Tibial nerve (tissue), 4 donors: ENCODE measurements at places on chromosomes 16 and 17.

- no peaks in the 10 kb centered on the region for H3K27me3 ChIP-seq
- H3K4me3 ChIP-seq = no peak overlapping the region
- DNase-seq = no peak
- no peaks in the 10 kb centered on the region for H3K36me3 ChIP-seq
- H3K4me1 ChIP-seq = peaks cover 100% of the 10 kb centered on the region
- peak overlapping the region; percentile 76 for H3K27ac ChIP-seq
These were observed 16.1 kb downstream of the LASP1 start for GRCh38 chr17:38885728-38886642.

DNA sequence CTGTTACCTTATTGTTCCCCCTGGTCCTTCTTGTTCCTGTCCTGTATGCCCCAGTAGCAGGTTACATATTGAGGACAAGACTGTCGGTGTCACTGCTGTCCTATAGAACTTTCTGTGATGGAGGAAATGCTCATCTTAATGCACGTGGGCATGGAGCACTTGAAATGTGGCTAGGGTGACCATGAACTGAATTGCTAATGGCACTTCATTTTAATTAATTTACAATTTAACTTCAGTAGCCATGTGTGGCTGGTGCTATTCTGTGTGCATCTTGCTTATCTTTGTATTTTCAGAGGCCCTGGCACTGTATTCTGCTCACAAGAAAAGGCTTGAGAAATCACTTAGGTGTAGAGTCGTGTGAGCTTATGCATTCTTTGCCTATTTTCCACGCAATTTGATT lies 125.2 kb downstream of the MSI2 start:
- no peaks in the 10 kb centered on the region for H3K4me1 ChIP-seq
- no peak overlapping the region for H3K27ac ChIP-seq
- H3K27me3 ChIP-seq = no peaks in the 10 kb centered on the region
- no peak overlapping the region for H3K4me3 ChIP-seq

DNA sequence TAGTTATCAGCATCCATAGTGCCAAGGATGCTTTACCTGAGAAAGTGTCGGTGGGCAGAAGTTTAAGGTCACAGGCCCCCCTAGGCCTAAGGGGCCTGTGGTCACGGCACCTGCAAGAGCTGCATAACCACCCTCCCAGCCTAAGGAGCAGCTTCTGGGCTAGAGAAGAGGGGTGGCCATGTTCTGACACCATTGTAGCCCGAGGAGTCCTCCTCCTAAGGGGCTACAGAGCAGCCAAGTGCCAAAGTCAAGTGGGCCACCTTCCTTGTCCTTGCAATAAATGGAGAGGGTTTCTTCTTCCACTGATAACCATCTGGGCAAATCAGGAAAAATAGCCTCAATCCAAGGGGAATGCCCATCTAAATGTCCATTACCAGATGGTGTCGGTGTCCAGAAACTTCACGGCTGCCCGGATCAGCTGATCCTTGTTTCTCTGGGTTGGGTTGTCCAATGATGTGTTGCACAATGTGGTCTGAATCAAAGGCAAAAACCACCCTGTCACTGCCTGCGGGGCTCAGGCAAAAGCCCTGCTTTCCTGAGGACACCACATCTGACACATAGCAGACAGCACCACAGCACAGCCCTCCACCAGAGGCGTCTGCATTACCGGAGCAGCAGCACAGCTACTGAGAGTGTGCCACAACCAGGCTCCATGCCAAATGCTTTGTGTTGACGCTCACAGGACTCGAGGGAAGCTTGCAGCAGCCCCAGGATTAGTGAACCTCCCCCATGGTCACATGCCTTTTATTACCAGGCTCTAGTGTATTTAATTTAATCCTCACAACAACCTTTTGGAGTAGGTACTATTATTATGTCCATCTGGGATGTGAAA lies 12.8 kb downstream of the ATPAF2 start:
- peaks cover 13% of the 10 kb centered on the region for H3K4me1 ChIP-seq
- no peak for DNase-seq
- H3K4me3 ChIP-seq = no peak overlapping the region
- H3K27me3 ChIP-seq = no peaks in the 10 kb centered on the region

GRCh38 chr17:52170963-52171572 lies 12.6 kb upstream of the CA10 start:
- H3K4me3 ChIP-seq = no peak overlapping the region
- no peaks in the 10 kb centered on the region for H3K27me3 ChIP-seq
- H3K36me3 ChIP-seq = no peaks in the 10 kb centered on the region
- no peaks in the 10 kb centered on the region for H3K4me1 ChIP-seq
- no peak for DNase-seq

GRCh38 chr17:8953156-8953885 lies 12.2 kb downstream of the PIK3R5 start:
- H3K27ac ChIP-seq = no peak overlapping the region
- H3K36me3 ChIP-seq = no peaks in the 10 kb centered on the region
- H3K4me3 ChIP-seq = no peak overlapping the region

GRCh38 chr16:20051147-20051546 lies 22.5 kb downstream of the GPR139 start:
- no peaks in the 10 kb centered on the region for H3K27me3 ChIP-seq
- H3K36me3 ChIP-seq = no peaks in the 10 kb centered on the region
- H3K4me3 ChIP-seq = no peak overlapping the region
- no peaks in the 10 kb centered on the region for H3K4me1 ChIP-seq
- no peak for DNase-seq
- H3K27ac ChIP-seq = no peak overlapping the region

DNA sequence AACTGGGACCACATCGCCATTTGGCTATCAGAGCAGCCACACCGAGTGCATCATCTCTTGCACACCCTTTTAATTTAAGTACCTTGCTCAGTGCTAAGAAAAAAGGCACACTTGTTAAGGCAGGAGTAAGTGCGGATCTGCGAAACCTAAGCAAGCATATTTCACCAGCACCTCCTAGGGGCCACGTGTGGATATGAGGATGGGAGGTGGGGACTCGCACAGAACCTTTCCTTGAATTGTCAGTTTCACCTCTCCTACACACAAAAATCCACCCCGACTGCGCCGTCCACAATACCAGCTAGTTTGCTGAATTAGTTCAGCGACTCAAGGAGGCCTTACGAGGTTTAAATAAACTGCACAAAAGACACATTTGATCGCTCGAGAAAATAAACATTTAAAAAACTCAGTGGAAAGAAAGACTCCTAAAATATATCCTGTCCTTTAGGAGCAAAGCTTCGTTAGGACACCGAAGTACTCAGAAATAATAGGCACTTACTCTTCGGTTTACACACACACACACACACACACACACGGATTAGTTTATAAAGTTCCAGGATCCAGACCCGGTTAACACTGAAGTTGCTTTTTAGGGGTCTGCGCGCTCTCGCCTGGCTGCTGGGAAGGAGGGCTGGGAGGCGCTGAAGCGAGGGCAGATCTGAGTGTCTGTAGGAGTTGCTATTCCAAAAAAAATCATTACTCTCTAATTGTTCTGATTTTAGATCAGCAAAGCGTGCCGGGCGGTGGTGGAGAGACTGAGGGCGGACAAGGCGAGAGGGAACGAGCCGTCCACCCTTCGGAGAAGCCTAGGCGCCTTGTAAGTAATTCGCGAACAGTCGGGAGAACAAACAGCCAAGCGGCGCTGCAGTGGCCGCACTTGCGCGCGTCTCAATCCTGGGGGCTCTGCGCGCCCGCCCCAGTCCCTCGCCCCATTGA lies 1.0 kb upstream of the KCNJ2 start:
- H3K4me1 ChIP-seq = peaks cover 3% of the 10 kb centered on the region
- no peaks in the 10 kb centered on the region for H3K36me3 ChIP-seq
- DNase-seq = peak; percentile 27
- H3K27me3 ChIP-seq = no peaks in the 10 kb centered on the region
- peak overlapping the region; percentile 84 for H3K27ac ChIP-seq
- H3K4me3 ChIP-seq = peak overlapping the region; percentile 55

- no peak for DNase-seq
- no peaks in the 10 kb centered on the region for H3K36me3 ChIP-seq
- no peaks in the 10 kb centered on the region for H3K4me1 ChIP-seq
- no peak overlapping the region for H3K27ac ChIP-seq
These were observed 8.4 kb downstream of the TPPP3 start for GRCh38 chr16:67384778-67385510.

- no peak overlapping the region for H3K27ac ChIP-seq
- DNase-seq = no peak
- no peaks in the 10 kb centered on the region for H3K4me1 ChIP-seq
- H3K36me3 ChIP-seq = no peaks in the 10 kb centered on the region
- no peaks in the 10 kb centered on the region for H3K27me3 ChIP-seq
These were observed 216.5 kb downstream of the TMEM114 start for GRCh38 chr16:8373676-8374431.

GRCh38 chr17:57636985-57637665 lies 108.0 kb downstream of the CCDC182 start:
- H3K27me3 ChIP-seq = no peaks in the 10 kb centered on the region
- DNase-seq = no peak
- H3K36me3 ChIP-seq = peaks cover 12% of the 10 kb centered on the region
- no peaks in the 10 kb centered on the region for H3K4me1 ChIP-seq
- H3K4me3 ChIP-seq = no peak overlapping the region

- no peak overlapping the region for H3K4me3 ChIP-seq
- H3K36me3 ChIP-seq = no peaks in the 10 kb centered on the region
- H3K4me1 ChIP-seq = peaks cover 6% of the 10 kb centered on the region
- H3K27me3 ChIP-seq = no peaks in the 10 kb centered on the region
- no peak for DNase-seq
These were observed 5.0 kb upstream of the CMTM4 start for GRCh38 chr16:66701516-66701915.

DNA sequence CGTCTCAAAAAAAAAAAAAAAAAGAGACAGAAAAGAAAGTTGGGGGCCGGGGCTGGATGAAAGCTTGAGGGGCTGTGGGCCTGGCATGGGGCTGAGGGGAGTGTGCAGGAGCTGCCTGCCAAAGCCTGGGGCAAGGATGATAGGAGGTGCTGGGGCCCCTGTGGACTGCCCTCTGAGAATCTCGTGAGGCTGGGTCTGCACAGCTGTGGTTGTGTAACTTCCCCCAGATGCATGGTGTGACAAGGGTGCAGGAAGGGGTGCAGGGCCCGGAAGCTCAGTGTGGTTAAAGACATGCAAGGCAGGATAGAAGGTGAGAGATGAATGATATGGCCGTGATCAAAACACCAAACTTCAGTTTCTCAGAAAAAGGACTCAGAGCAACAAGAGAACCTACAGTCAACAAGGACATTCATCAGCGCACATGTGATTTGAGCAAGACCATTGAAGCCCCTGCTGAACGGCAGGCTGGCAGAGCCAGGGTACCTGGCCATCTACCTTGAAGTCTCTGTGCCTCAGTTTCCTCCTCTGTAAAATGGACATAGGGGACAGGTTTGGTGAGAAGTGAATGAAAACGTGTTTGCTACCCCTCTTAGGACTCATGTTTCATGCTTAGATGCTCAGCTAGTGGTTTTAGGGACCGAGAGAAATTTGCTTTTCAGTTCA lies 9.6 kb downstream of the IL32 start:
- peak overlapping the region; percentile 0 for H3K4me3 ChIP-seq
- no peaks in the 10 kb centered on the region for H3K27me3 ChIP-seq
- H3K4me1 ChIP-seq = no peaks in the 10 kb centered on the region
- no peak for DNase-seq
- no peak overlapping the region for H3K27ac ChIP-seq
- no peaks in the 10 kb centered on the region for H3K36me3 ChIP-seq

- no peak for DNase-seq
- H3K4me3 ChIP-seq = no peak overlapping the region
- no peaks in the 10 kb centered on the region for H3K27me3 ChIP-seq
- peaks cover 27% of the 10 kb centered on the region for H3K4me1 ChIP-seq
These were observed 8.5 kb downstream of the NR1D1 start for GRCh38 chr17:40091691-40092397.

DNA sequence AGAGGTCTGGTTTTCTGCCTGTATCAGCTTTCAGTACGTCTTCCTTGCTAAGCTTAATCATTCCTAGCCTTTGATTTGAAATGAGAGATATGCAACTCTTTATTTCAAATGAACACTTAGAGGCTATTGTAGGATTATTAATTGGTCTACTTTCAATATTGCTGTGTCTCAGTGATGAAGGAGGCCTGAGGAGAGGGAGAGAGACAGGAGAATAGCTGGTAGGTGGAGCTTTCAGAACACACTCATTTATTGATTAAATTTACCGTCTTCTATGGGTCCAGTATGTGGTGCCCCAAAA lies 187.0 kb downstream of the BCAS3 start:
- H3K4me1 ChIP-seq = no peaks in the 10 kb centered on the region
- H3K36me3 ChIP-seq = no peaks in the 10 kb centered on the region
- H3K4me3 ChIP-seq = no peak overlapping the region
- no peak overlapping the region for H3K27ac ChIP-seq
- no peak for DNase-seq
- H3K27me3 ChIP-seq = no peaks in the 10 kb centered on the region

GRCh38 chr17:945672-946071 lies 33.9 kb downstream of the NXN start:
- DNase-seq = no peak
- no peak overlapping the region for H3K4me3 ChIP-seq
- H3K36me3 ChIP-seq = no peaks in the 10 kb centered on the region
- peaks cover 4% of the 10 kb centered on the region for H3K27me3 ChIP-seq

GRCh38 chr17:75289832-75290337 lies 652 bp upstream of the SLC25A19 start:
- H3K27me3 ChIP-seq = no peaks in the 10 kb centered on the region
- DNase-seq = peak; percentile 58
- H3K36me3 ChIP-seq = no peaks in the 10 kb centered on the region
- peaks cover 8% of the 10 kb centered on the region for H3K4me1 ChIP-seq

DNA sequence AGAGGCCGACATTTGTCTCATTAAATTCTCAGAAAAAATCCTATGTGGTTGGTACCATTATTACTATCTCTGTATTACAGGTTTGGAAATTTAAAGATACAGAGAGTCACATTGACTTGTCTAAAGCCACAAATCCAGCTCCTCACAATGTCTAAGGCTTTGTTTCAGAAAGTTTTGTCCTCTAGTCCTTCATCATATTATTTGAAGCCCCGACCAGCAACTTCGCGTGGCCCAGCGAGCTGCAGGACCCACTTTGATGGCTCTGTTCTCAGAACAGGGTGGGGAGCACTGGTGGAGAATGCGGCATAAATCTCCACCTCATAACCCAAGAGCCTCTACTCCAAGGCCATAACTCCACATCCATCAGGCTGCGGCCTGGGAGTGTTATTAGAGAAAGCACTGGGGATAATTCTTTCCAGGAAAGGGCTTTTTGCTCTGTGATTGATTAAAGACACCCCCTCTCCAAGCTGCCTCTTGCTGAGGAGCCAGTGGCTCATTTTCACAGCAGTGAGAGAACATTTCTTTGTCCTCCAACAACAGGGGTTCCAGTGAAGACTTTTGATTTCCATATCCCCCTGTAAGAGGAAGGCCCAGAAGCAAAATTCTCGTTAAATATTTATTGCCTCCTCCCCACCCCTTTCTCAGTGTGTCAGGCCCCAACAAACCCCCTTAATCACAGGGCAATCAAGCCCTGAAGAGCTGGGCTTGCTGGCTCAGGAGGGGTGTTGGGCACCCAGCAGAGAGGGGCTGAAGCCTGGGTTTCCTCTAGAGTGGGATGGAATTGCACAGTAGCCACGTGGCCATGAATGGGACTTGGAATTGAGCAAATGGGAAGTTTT lies 113.7 kb upstream of the CDH11 start:
- H3K4me3 ChIP-seq = no peak overlapping the region
- no peak for DNase-seq
- no peak overlapping the region for H3K27ac ChIP-seq
- H3K36me3 ChIP-seq = no peaks in the 10 kb centered on the region

GRCh38 chr17:3929181-3929580 lies 12.9 kb upstream of the P2RX1 start:
- no peaks in the 10 kb centered on the region for H3K36me3 ChIP-seq
- no peaks in the 10 kb centered on the region for H3K4me1 ChIP-seq
- H3K27me3 ChIP-seq = no peaks in the 10 kb centered on the region
- no peak for DNase-seq
- H3K27ac ChIP-seq = no peak overlapping the region
